ENCODE measurements at places on chromosomes 4 and X.

GRCh38 chrX:63750811-63751210 lies 34.2 kb downstream of the ARHGEF9 start:
- H3K4me3 ChIP-seq = no peak overlapping the region
- no peak overlapping the region for H3K27ac ChIP-seq
- DNase-seq = no peak

- no peak for DNase-seq
- H3K27me3 ChIP-seq = no peaks in the 10 kb centered on the region
- no peak overlapping the region for H3K27ac ChIP-seq
- H3K4me3 ChIP-seq = no peak overlapping the region
- peaks cover 9% of the 10 kb centered on the region for H3K4me1 ChIP-seq
These were observed 39.0 kb downstream of the SHROOM2 start for GRCh38 chrX:9825129-9825790.

DNA sequence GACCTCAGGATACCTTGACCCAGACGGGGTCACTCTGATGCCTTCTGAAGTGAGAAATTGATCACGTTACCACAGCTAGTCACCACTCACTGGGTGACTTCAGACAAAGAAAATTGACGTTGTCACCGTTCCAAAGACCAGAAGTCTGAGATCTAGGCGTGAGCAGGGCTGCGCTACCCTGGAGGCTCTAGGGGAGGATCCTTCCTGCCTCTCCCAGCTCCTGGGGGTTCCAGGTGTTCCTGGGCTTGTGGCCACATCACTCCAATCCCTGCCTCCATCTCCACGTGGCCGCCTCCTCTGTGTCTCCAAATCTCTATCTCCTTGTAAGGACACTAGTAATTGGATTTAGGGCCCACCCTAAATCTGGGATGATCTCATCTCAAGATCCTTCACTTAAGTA lies 48.9 kb upstream of the CD99 start:
- H3K4me1 ChIP-seq = no peaks in the 10 kb centered on the region
- H3K27ac ChIP-seq = no peak overlapping the region
- no peaks in the 10 kb centered on the region for H3K36me3 ChIP-seq
- no peak overlapping the region for H3K4me3 ChIP-seq
- no peak for DNase-seq
- H3K27me3 ChIP-seq = no peaks in the 10 kb centered on the region

GRCh38 chrX:13128104-13128503 lies 83.7 kb upstream of the FAM9C start:
- no peak for DNase-seq
- no peaks in the 10 kb centered on the region for H3K36me3 ChIP-seq
- no peaks in the 10 kb centered on the region for H3K4me1 ChIP-seq
- no peak overlapping the region for H3K4me3 ChIP-seq

GRCh38 chr4:170388255-170388654 lies 298.5 kb upstream of the AADAT start:
- peaks cover 13% of the 10 kb centered on the region for H3K4me1 ChIP-seq
- no peak overlapping the region for H3K27ac ChIP-seq
- H3K36me3 ChIP-seq = no peaks in the 10 kb centered on the region
- no peak overlapping the region for H3K4me3 ChIP-seq
- H3K27me3 ChIP-seq = no peaks in the 10 kb centered on the region

GRCh38 chrX:46759645-46759974 lies 692 bp upstream of the SLC9A7 start:
- H3K4me1 ChIP-seq = peaks cover 12% of the 10 kb centered on the region
- DNase-seq = no peak
- peak overlapping the region; percentile 57 for H3K27ac ChIP-seq
- H3K36me3 ChIP-seq = peaks cover 2% of the 10 kb centered on the region
- peak overlapping the region; percentile 83 for H3K4me3 ChIP-seq

GRCh38 chr4:144663834-144664475 lies 18.0 kb downstream of the HHIP start:
- no peak overlapping the region for H3K4me3 ChIP-seq
- no peak for DNase-seq
- H3K27me3 ChIP-seq = no peaks in the 10 kb centered on the region
- no peaks in the 10 kb centered on the region for H3K36me3 ChIP-seq
- peaks cover 5% of the 10 kb centered on the region for H3K4me1 ChIP-seq

DNA sequence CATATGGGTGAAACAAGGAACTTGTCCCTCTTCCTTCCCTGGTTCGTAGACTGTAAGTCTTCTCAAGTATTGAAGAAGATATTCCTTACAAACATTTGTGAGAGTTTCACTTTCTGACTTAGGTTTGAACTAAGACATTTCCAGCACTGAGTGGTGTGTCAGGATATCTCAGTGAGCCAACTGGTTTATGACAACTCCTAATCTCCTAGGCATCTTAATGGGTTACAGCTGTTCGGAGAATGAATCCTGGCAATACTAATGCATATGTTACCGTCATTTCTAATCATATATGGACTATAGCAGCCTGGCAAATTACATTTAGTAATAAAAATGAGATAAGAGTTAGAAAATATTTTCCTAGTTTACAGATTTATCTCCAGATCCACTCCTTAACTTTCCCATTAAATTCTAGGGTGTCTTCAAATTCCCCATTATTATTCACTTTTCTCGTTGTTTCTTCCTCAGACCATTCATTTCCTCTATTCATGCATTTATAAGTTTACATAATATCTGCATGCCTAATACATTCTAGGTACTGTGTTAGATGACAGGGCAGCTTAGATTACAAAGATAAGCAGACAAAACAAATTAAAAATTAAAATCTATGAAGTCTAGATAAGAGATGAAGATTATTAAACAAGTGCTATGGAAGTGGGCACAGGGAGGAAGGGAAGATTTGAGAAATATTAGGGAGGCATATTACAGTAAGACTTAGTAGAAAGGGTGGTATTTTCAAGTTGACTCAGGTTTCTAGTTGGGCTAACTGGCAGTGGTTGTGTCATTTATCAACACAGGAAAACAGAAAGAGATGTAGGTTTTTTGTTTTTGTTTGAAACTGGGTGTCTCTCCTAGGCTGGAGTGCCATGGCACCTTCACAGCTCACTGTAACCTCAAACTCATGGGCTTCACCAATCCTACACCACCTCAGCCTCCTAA lies 173.9 kb downstream of the WDFY3 start:
- no peak overlapping the region for H3K4me3 ChIP-seq
- no peaks in the 10 kb centered on the region for H3K4me1 ChIP-seq
- H3K27me3 ChIP-seq = no peaks in the 10 kb centered on the region
- peaks cover 76% of the 10 kb centered on the region for H3K36me3 ChIP-seq
- no peak for DNase-seq
- H3K27ac ChIP-seq = no peak overlapping the region

DNA sequence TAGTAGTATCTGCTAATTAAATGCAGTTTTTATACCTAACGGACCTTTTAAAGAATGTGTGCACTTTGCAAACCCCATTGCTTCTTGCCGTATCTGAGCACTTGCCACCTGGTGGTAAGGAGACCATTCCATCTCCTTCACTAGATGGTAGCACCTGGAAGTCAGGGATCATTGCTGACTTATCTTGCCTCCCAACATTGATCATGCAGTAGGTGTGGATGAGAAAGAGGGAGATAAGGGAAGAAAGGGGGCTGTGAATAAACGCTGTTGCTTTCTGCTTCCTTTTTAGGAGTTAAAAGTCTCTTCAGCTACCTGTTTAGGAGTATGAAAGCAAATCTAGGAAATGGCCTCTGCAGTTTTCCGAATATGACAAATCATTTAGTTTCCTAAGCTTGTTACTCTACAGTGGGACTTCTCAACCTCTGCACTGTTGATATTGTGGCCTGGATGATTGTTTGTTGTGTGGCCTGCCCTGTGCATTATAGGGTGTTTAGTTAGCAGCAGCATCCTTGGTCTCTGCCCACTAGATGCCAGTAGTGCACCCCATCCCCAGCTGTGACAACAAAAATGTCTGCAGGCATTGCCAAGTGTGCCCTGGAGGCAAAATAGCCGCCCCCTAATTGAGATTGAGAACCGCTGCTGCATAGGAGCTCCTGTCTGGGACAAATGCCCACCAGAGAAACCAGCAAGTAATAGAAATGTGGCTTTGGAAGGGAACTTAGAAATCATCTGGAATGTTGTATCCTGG lies 38.8 kb downstream of the GAB1 start:
- no peaks in the 10 kb centered on the region for H3K27me3 ChIP-seq
- DNase-seq = no peak
- H3K4me1 ChIP-seq = no peaks in the 10 kb centered on the region
- no peak overlapping the region for H3K27ac ChIP-seq

- DNase-seq = no peak
- H3K27me3 ChIP-seq = no peaks in the 10 kb centered on the region
- no peaks in the 10 kb centered on the region for H3K4me1 ChIP-seq
- H3K4me3 ChIP-seq = no peak overlapping the region
These were observed 136.5 kb downstream of the RNF150 start for GRCh38 chr4:140996766-140997165.

- peaks cover 4% of the 10 kb centered on the region for H3K27me3 ChIP-seq
- H3K36me3 ChIP-seq = no peaks in the 10 kb centered on the region
- H3K4me1 ChIP-seq = no peaks in the 10 kb centered on the region
- DNase-seq = no peak
These were observed 16.3 kb downstream of the NDNF start for GRCh38 chr4:121056066-121056465.

DNA sequence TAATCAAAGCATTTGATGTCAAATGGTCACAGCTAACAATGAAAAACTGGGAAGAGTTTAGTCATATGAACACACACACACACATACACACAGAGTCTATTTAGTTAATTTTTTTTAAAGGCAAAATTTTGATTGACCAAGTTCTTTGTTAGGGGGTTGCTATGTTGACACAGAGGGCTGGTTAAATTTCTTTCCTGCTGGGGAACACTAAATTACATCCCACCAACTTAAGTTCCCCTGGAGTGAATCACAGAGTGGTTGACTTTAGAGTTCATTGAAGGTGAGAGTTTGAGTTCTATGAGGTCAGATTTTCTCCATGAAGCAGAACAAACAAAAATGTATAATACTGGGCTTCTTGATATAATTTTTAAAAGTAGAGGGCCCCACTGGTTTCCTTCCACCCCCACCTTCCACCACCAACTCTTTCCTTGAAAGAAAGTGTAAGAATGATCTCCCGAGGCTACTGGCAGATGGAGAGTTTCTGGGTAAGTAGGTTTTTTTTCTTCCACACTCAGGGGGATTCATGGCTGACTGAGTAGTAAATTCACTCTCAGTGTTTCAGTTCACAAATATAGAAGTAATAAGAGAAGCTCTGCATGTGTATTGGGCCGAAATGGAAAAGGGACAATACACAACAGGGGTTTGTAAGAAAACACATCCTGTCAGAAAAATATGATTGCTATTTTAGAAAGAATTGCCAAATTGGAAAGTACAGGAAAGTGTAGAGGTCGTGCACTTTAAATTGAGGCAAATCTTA lies 917.0 kb upstream of the LCORL start:
- no peaks in the 10 kb centered on the region for H3K36me3 ChIP-seq
- no peak for DNase-seq
- no peak overlapping the region for H3K27ac ChIP-seq
- no peaks in the 10 kb centered on the region for H3K4me1 ChIP-seq

DNA sequence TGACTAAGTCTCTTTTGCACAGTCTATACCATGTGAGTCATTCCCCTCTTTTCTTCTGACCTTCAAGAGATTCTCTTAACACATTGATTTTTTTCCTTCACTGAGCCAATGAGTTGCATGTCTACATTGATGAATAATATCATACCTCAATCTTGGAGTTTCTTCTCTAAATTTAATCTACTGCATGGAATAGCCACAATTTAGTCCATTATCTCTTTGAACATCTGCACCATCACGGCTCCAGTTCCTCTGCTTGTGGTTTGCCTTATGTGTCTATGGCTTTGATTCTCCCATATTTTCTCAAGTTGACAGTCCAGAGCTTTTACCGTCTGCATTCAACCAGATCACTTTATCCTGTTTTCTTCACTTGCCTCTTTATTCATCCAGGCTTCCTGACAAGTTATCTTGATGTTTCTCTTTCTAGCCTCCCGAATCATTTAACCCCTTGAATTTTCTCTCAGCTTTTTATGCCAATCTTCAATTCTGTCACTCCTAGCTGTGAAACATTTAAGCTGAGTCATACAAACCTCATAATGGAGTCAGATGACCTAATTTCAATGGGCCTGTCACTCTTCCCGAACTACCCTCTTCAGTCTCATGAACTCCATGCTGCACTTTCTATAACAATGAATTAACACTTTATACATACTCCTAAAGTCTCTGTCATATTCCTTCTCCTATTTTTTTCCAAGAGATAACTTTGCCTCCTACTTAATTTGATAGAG lies 222.3 kb downstream of the CPE start:
- no peaks in the 10 kb centered on the region for H3K36me3 ChIP-seq
- no peak for DNase-seq
- no peak overlapping the region for H3K4me3 ChIP-seq
- no peaks in the 10 kb centered on the region for H3K4me1 ChIP-seq

GRCh38 chr4:86556791-86557415 lies 37.2 kb upstream of the PTPN13 start:
- peak overlapping the region; percentile 69 for H3K27ac ChIP-seq
- no peaks in the 10 kb centered on the region for H3K27me3 ChIP-seq
- no peak overlapping the region for H3K4me3 ChIP-seq
- no peak for DNase-seq
- no peaks in the 10 kb centered on the region for H3K36me3 ChIP-seq
- peaks cover 41% of the 10 kb centered on the region for H3K4me1 ChIP-seq

DNA sequence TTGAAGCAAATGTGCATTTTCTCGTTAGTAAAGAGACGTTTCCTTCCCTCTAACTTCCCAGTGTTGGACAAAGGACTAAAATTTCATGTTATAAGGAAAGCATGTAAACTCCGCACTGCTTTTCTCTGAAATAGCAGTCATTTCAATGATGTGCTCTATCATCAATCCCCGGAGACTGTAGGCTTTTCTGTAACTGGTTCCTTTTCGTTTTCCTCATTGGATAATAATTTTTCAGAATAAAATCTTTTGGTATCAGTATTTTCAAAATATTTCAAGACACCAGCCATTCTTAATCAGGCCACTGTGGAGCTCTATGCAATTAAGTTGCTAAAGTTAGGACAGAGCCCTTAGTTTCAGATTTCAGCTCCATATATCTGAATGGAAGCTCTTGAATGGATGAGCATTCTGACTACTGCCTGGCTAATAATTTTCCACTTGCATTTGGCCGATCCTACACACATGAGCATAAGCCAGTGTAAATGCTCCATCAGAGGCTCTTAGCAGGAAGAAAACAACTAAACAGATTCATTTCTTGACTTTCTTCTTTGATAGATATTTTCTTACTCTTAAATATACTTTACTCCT lies 157.7 kb downstream of the CHIC2 start:
- no peak overlapping the region for H3K4me3 ChIP-seq
- H3K36me3 ChIP-seq = no peaks in the 10 kb centered on the region
- DNase-seq = no peak

- no peaks in the 10 kb centered on the region for H3K36me3 ChIP-seq
- H3K27me3 ChIP-seq = no peaks in the 10 kb centered on the region
- DNase-seq = no peak
- no peak overlapping the region for H3K27ac ChIP-seq
These were observed 13.9 kb downstream of the TCEANC start for GRCh38 chrX:13666836-13667235.

DNA sequence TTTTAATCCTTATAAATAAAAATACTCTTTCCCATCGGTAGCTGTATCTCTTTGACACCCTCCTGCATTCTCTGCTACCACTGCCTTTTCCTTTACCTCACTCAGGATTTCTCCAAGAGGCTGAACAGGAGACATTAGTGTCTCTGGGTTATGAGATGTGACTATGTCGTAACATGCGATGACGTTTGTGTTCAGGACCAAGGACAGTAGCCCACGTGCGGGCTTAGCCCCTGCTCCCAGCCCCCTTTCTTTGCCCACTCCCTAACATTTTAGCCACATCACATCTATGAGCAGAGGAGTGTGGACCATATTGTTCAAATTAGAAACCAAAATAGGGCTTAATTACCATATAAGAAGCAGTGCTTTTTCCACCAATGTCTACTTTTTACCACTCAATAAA lies 369.3 kb downstream of the FBXW7 start:
- DNase-seq = no peak
- no peaks in the 10 kb centered on the region for H3K27me3 ChIP-seq
- no peaks in the 10 kb centered on the region for H3K36me3 ChIP-seq

- H3K36me3 ChIP-seq = no peaks in the 10 kb centered on the region
- H3K4me3 ChIP-seq = no peak overlapping the region
- peak overlapping the region; percentile 52 for H3K27ac ChIP-seq
These were observed 65.6 kb downstream of the RAB40A start for GRCh38 chrX:103453655-103454054.
